Liver (tissue), 10 donors: ENCODE measurements at places on chromosomes 3 and 15. TPM values are rescaled to one million over a fixed set of nuclear protein-coding genes. Genes with fewer than 3 reads are reported as not detected.

Gene CCR9
- total RNA-seq: 0.28 TPM

Gene NEIL1
- total RNA-seq: 25.8 TPM

- no peaks in the 10 kb centered on the region for H3K27me3 ChIP-seq
- no peaks in the 10 kb centered on the region for H3K36me3 ChIP-seq
- DNase-seq: no peak
- H3K4me1 ChIP-seq: no peaks in the 10 kb centered on the region
Observed at GRCh38 chr3:27680517-27681246, 41.4 kb downstream of the EOMES start.

Gene EPHB3
- 0.84 TPM for total RNA-seq

- H3K4me1 ChIP-seq: peaks cover 47% of the 10 kb centered on the region
- H3K27ac ChIP-seq: peak overlapping the region; percentile 72
- DNase-seq: peak; percentile 88
- H3K4me3 ChIP-seq: no peak overlapping the region
- no peaks in the 10 kb centered on the region for H3K27me3 ChIP-seq
Observed at GRCh38 chr3:46866720-46867549, 3.7 kb upstream of the MYL3 start.

Gene CYP8B1
- total RNA-seq: 21.2 TPM

- H3K4me1 ChIP-seq: peaks cover 40% of the 10 kb centered on the region
- H3K27ac ChIP-seq: peak overlapping the region; percentile 25
- H3K36me3 ChIP-seq: no peaks in the 10 kb centered on the region
- no peaks in the 10 kb centered on the region for H3K27me3 ChIP-seq
- DNase-seq: no peak
Observed at GRCh38 chr3:24359645-24360462, 134.8 kb downstream of the THRB start.

GRCh38 chr3:62918131-62918530 is 42.9 kb upstream of the CADPS start:
- H3K36me3 ChIP-seq: no peaks in the 10 kb centered on the region
- no peak for DNase-seq
- H3K27ac ChIP-seq: no peak overlapping the region

GRCh38 chr3:139979991-139980390 is 45.0 kb downstream of the CLSTN2 start:
- no peak overlapping the region for H3K27ac ChIP-seq
- H3K4me3 ChIP-seq: no peak overlapping the region
- H3K36me3 ChIP-seq: no peaks in the 10 kb centered on the region
- H3K27me3 ChIP-seq: no peaks in the 10 kb centered on the region
- H3K4me1 ChIP-seq: no peaks in the 10 kb centered on the region
- DNase-seq: no peak

- no peak overlapping the region for H3K27ac ChIP-seq
- H3K4me3 ChIP-seq: no peak overlapping the region
Observed at GRCh38 chr15:46088486-46089445, 453.9 kb downstream of the SQOR start.

DNA sequence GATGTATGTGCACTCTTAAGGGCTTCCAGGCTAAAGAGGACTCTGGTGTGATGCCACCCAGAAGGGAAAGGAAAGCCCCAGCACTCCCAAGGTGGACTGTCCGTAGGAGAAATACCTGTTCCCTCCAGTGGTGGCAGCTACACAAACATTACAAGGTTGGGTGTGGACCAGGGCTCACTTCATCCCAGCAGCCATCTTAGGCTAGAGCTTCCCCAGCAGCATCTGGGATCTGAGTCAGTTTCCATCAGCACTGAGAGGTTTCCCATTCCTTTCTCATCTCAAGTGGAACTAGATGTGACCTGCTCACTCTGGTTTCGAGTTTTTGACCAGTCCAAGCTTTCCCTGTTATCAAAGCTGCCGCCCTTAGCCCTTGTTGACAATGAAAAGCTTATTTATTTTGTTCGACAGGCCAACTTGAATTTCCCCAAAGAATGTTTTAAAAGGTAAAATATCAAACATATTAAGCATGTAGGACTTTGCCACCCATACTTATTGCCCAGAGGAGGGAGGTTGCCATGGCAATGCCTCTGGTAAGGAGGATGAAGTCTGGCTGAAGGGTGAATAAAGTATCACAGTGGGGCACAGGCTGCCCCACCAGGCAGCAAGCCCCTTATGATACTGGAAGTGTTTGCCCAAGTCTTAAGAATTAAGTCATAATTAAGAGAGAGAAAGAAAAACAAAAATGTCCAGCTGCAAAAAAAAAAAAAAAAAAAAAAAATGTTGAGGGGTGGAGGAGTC is 28.9 kb downstream of the CLDN18 start:
- H3K4me1 ChIP-seq: no peaks in the 10 kb centered on the region
- H3K27me3 ChIP-seq: peaks cover 4% of the 10 kb centered on the region
- no peaks in the 10 kb centered on the region for H3K36me3 ChIP-seq
- no peak overlapping the region for H3K27ac ChIP-seq

- peaks cover 17% of the 10 kb centered on the region for H3K36me3 ChIP-seq
- DNase-seq: no peak
- H3K27me3 ChIP-seq: no peaks in the 10 kb centered on the region
- no peak overlapping the region for H3K27ac ChIP-seq
Observed at GRCh38 chr3:126103121-126104027, 19.4 kb upstream of the SLC41A3 start.

DNA sequence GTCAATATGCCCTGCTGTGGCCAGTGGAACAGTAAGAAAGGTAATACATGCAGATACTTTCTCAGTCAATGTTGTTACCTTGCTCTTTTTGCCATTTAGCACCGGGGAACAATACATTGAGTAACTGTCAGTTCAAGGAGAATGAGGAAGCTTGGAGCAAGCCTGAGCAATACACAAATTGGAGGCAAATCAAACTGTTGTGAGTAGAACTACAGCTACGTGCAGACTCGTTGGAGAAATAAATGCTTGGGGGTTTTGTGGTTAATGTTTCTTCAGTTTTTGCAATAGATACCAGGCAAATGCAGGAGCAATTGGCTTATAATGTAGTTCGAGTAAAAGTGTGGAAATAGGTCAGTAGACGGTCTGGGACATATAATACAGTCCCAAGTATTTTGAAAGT is 587.3 kb upstream of the ROBO1 start:
- no peaks in the 10 kb centered on the region for H3K4me1 ChIP-seq
- H3K36me3 ChIP-seq: no peaks in the 10 kb centered on the region
- H3K27ac ChIP-seq: no peak overlapping the region
- no peak for DNase-seq
- no peaks in the 10 kb centered on the region for H3K27me3 ChIP-seq

DNA sequence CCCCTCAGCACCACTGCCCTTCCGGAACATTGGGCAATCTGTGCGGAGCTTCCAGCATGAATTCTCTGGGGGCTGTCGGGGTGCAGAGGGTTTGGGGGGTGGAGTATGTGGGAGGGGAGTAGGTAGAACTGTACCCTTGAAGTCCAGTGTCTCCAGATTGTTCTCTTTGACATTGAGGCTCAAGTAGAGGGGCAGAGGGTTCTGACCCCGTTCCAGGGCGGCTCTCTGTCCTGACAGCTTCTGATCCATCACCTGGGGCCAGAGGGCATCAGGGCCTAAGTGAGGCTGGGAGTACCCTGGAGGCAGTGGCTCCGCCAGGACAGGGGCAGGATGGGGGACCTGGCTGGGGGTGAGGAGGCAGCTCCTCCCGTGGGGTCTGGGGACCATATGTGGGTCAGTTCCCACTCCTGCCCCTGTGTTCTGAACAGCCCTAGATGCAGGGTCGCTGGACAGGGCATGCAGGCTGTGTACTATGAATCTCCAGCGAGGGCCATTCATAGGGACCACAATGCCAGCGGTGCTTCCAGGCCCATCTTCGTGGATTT is 22.1 kb downstream of the PLA2G4D start:
- no peak overlapping the region for H3K27ac ChIP-seq
- DNase-seq: no peak
- H3K4me1 ChIP-seq: no peaks in the 10 kb centered on the region
- H3K4me3 ChIP-seq: no peak overlapping the region
- no peaks in the 10 kb centered on the region for H3K27me3 ChIP-seq

Gene ADAMTS7
- total RNA-seq: 1.3 TPM

DNA sequence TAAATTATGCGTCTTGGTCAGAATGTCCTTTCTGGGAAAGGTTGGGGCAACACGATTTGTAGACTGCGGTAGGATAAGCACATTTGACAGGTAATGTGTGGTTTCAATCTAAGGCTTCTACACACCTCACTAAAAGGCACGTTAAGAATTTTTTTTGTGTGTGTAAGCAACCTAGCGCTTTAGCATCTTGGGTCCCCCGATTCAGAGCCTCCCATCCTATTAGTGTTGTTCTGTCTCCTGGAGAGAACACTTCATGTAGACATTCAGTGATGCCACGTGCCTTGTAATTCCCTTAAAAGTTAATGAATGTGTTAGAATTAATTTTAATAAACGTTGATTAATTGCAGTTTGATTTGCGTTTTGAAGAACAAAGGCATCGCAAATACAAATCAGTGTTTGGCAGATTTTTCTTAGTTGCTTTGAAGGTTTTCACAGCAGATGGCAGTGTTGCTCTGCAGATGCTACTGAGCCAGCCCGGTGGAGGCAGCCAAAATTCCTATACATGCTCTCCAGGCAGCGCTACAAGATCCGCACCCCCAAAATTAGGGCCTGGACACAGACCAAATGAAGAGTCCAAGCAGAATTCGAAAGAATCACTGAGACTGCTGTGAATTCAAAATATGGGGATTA is 63.5 kb downstream of the OTOL1 start:
- H3K36me3 ChIP-seq: no peaks in the 10 kb centered on the region
- no peak overlapping the region for H3K27ac ChIP-seq
- DNase-seq: peak; percentile 40

Gene LRRC2
- total RNA-seq: 6.6 TPM

DNA sequence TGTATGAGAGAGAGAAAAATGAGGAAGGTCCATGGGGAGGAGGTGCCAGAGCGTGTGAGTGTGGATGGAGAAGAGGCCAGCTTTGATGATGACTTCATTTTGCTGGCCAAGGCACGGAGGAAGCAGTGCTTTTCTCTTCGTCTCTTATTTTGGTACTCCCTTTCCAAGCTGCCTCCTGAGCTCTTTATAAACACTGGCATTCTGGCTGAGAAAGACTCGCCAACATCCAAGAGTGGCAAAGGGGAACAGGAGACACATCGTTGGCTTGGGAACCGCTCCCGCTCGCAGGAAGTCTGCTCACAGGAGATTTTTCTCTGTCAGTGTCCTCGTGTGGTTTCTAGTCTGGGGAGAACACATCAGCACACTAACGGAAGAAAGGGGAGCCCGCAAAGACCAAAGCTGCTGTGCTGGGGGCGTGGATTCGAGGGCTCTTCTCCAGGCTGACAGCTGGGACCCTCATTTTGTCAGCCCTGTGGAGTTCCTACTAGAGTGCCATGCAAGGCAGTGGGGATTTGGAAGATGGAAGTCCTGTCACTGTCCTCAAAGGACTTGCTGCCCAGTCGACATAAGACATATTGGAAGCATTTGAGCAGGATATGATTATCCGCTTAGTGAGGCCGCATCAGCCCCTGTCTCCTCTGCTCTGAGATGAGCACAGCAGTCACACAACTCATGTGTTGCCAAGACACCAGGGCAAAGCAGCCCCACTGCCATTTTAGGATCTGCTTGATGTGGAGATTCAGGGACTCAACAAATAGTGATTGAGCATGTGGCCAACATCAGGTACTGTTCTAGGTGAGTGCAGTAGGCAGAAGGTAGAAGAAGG is 8.0 kb upstream of the SEMA4B start:
- peak overlapping the region; percentile 82 for H3K27ac ChIP-seq
- no peak overlapping the region for H3K4me3 ChIP-seq
- DNase-seq: no peak
- no peaks in the 10 kb centered on the region for H3K27me3 ChIP-seq

DNA sequence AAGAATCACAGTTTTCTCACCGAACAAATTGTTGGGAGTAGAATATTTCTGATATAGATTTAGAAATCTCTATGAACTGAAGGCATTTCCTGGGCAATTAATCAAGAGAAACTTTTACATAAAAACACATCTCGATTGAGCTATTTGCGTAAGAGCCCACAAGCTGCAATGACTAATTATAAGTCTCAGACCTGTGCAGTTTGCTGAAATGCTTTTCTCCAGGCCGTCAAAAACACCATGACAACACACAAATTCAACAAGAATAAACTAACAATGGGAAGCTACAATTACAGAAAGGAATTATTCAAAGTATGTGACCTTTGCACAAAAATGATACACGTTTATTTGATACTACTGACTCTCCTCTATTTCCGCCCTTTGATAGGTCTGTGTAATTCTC is 481.2 kb upstream of the WNT5A start:
- no peak overlapping the region for H3K4me3 ChIP-seq
- H3K4me1 ChIP-seq: no peaks in the 10 kb centered on the region
- H3K36me3 ChIP-seq: no peaks in the 10 kb centered on the region
- DNase-seq: no peak
- no peak overlapping the region for H3K27ac ChIP-seq
- H3K27me3 ChIP-seq: no peaks in the 10 kb centered on the region

GRCh38 chr3:126522363-126522788 is 1.6 kb upstream of the CHST13 start:
- H3K27me3 ChIP-seq: no peaks in the 10 kb centered on the region
- H3K4me1 ChIP-seq: peaks cover 77% of the 10 kb centered on the region
- no peak overlapping the region for H3K4me3 ChIP-seq
- no peak overlapping the region for H3K27ac ChIP-seq

Gene ROPN1B
- not detected for total RNA-seq

Gene MYO5C
- total RNA-seq: 8.6 TPM

- no peak within 1 kb of the TSS for H3K27ac ChIP-seq
- peaks cover 4% of the 10 kb centered on the region for H3K27me3 ChIP-seq
- H3K4me3 ChIP-seq: no peak within 1 kb of the TSS
- DNase-seq: no peak
- H3K36me3 ChIP-seq: no peaks in the 10 kb centered on the region
Observed at GRCh38 chr3:49869525-49870126, at the start of gene CAMKV. CAMKV (minus strand) TSS chr3:49869906; CDS start chr3:49862388, 7,518 bp downstream.

Gene GPR149
- not detected for total RNA-seq

GRCh38 chr3:40313975-40314860 is 4.7 kb downstream of the EIF1B start:
- H3K4me3 ChIP-seq: no peak overlapping the region
- H3K27ac ChIP-seq: no peak overlapping the region
- H3K36me3 ChIP-seq: no peaks in the 10 kb centered on the region
- no peak for DNase-seq
- H3K27me3 ChIP-seq: no peaks in the 10 kb centered on the region

DNA sequence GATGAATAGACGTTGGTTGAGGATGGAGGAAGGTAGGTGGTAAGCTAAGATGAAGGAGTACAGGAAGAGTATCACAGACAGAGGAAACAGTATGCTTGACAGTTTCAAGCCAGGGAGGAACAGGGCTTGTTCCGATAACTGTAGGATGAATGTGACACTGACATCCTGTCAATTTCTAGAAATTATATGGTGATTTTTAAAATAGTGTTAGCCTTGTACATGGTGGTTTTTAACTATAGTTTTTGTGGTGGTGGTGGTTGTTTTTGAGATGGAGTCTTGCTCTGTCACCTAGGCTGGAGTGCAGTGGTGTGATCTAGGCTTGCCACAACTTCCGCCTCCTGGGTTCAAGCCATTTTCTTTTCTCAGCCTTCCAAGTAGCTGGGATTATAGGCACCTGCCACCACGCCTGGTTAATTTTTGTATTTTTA is 92.8 kb downstream of the FNDC3B start:
- H3K4me3 ChIP-seq: no peak overlapping the region
- no peak for DNase-seq
- peak overlapping the region; percentile 10 for H3K27ac ChIP-seq
- no peaks in the 10 kb centered on the region for H3K36me3 ChIP-seq
- H3K4me1 ChIP-seq: peaks cover 14% of the 10 kb centered on the region
